ENCODE measurements at places on chromosomes 2 and 18.

- DNase-seq, result no peak
These were observed 167.7 kb downstream of the TMEM247 start for GRCh38 chr2:46647041-46647440.

DNA sequence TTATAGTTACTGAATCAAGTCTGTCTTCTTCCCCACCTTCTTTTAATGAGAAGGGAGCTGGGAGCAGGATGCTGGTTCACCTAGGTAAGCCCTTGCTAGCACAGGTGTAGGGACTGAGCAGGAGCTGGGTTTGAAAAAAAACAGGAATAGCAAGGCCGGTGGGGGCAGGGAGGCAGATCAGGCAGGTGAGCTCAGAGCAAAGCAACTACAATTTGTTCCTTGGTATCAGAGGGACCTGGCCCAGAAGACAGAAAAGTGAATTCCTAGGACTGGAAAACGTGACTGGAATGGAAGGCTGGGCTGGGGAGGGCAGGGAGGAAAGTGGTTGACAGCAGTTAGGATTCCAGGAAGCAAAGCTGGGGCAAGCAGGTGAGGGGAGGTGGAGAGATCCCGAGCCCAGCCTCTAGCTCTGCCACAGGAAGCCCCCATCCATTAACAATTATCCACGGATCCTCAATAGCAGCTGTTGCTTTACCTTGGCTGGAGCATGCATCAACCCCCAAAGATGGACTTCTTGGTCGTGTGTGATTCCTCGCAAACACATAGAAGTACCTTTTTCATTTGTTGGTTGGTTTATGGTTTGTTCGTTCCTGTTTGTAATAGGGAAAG, 118.4 kb downstream of the LNPK start:
- no peak for DNase-seq

DNA sequence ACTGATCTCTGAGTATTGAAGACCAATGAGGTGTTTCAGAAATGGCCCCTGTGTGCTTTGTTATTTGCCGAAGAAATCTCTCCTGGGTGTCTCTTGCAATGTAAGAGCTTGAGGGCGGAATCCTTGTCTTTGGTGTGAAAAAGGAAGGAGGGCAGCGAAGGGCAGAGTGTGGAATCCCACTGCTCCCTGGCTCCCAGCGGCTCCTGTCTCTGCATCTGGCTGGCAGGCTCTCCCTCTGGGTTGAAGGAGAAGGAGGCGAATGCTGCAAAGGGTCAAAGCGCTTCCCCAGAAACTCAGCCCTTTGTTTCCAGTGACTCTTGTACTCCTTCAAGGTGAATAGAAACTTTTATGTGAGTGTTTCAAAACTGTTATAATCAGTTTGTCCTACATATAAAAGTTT, 457.5 kb downstream of the CNTNAP5 start:
- no peak for DNase-seq

DNA sequence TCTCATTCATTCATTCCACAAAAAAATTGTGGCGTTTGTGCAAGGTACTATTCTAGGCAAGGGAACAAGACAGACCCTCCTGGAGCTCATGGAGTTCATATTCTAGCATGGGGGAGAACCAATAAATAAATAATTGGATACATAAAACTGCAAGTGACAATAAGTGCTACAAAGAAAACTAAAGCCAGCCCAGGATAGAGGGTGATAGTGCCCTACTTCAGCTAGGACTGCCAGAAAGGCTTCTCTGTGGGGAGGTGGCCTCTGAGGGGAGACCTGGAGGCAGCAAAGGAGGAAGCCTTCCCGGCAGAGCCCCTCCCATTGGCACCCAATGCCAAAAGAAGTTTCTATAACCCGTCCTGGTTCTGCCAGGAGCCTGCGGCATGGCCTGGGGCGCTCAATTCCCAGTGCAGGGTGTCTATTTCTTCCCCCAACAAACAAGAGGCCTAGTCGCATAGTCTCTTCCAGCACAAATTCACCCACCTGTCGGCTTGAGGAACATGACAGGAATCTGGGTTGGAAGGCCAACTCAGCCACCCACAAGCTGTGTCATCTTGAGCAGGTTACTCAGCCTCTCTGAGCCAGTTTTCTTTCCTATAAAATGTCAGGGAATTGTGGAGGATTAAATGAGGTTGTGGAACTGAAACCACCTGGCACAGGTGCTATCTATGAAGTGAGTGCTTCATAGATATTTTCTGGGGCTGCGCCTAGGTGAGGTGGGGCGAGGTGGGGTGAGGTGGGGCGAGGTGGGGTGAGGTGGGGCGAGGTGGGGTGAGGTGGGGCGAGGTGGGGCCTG, 94.3 kb downstream of the ZFP36L2 start:
- DNase-seq, result no peak

Data from urothelium cell line (cell line).